Sciatic nerve (tissue), 2 donors: ENCODE measurements at places on chromosomes 6 and 20. TPM values are rescaled to one million over a fixed set of nuclear protein-coding genes. Genes with fewer than 3 reads are reported as not detected.

DNA sequence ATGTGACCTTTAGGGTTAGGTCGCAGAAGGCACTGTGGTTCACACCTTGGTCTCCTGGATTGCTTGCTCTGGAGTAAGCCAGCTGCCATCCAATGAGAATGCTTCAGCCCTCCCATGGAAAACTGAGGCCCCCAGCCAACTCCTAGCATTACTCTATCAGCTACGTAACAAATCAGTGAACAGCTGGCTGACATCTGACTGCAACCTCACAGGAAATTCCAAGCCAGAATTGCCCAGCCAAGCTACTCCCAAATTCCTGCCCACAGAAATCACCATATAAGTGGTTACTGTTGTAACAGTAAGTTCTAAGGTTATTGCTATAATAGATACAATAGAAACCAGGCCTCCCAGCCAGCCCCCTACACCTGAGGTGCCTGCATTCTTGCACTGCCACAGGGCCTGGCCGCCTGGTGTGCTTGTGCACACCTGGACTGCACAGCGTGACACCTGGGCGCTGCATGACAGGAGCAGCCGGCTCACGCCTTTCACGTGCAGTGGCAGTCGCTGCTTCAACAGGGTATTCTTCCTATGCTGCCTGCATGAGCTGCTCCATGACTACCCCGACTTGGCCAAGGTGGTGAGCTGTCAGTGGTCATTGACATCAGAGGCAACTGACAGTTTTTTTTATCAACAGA is 429.7 kb upstream of the RUNX2 start:
- no peak for DNase-seq

GRCh38 chr6:137738931-137739504 is 128.0 kb upstream of the TNFAIP3 start:
- no peak for DNase-seq

GRCh38 chr20:51641866-51642265 is 99.3 kb upstream of the NFATC2 start:
- no peak for DNase-seq

DNA sequence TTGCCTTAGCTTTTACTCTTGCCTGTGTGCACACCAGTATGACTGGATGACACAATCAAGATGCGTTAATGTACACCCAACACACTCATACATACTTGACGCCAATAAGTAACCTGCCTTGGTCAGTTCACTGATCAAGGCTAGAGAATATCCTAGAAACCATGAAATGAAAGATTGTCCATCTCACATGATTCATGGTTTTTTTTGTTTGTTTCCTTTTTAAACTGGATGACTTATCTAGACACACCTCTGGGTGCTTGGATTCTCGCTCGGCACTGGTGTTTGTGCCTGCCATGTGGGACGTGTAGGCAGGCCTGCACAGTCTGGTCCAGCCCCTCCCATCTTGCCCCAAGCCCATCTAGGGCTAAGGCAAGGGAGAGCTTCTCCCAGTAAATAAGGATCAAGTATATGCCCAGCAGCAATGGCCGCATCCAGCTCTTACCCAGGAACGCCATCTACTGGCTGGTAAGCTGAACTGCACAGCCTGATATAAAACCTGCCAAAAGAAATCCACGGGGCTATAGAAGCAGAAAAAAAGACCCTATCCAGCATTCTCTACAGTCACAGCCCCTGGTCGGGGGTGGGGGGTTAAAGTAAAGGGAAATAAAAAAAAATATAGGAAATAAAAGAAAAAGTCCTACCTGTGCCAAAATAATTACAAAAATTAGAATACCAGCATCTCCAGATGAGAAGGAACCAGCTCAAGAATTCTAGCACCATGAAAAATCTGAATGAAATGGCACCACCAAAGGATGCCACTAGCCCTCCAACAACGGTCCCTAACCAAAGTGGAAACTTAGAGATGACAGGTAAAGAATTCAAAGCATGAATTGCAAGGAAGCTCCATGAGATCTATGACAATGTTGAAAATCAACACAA is 73.3 kb downstream of the OTOR start:
- no peak for DNase-seq

GRCh38 chr20:7358670-7359069 is 581.6 kb downstream of the HAO1 start:
- no peak for DNase-seq

DNA sequence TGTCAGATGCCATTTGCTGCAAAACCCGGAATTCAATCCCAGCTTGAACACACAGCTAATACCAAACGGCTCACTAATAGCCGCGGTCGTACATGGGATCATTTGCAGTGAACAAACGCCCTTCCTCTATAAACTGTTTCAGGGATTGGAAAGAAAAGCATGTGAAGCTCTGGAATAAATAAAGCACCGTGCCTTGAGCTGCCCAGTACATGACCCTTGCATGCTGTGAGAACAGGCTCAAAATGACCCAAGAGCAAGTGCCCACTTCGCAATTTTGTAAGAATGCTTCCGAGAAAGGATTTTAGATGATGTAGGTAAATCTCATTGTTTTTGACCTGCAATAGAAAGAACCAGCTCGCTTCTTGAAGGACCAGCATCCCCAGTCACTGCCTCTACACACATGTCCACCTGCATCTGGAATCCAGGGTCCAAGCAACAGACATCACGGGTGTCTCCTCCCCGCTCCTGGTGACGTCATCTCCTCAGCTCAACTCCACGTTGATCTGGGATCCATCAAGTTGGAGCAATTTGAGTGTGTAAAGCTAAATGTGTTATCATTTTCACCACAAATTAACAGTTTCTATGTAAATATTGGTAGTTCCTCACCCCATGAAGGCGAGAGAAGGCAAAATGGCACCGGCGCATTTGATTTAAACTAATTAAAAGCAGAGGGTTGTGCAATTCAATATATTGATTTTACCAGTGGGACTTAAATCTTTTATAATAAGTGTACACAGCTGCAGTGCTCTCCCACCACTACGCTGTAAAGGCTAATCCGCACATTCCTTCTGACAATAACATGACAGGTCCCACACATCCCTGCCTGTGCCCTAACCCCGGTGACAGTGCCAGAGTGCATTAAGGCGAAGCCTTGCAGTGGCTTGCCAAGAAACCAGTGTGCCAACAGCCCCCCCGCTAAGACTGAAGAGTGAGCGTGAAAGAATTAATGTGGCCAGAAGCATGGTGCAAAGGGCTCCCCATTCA is 6.2 kb downstream of the BMP7 start:
- DNase-seq, result no peak

DNA sequence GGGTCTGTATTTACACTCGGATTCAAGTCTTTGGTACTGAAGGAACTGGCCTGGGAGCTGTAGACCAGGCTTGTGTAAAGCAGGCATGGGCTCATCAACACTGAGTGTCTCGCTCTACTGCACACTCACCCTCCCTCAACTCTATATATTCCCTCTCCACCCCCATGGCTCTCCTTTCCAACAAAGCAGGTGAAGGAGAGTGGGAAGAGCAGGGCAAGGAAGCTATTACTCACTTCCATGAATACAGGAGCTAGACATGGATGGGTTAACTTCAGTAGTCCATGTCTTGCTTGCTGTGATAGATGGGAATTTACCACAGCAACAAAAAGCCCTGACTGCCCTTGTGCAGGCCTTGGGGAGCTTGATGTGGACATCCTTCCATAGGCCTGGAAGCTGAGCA is 20.7 kb upstream of the SLC2A12 start:
- DNase-seq, result no peak

DNA sequence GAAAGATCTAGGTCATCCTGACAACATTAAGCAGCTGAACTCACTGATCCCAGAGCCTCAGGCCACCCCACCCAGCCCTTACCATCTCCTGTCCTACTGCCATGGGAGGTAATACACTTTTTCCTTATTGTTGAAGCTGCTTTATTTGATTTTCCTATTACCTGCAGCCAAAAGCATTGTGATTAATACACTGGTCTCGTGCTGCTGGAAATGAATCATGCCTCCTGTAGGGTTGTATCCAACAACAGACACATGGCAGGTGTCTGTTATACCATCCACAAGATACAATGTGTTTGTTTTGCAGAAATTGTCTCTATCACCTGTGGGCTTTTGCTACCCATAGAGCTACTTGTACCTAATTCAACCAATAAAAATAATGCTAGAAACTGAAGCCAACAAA is 34.2 kb downstream of the MYLIP start:
- DNase-seq, result no peak

- DNase-seq, result no peak
Measured at GRCh38 chr6:90425161-90425641, 128.6 kb upstream of the BACH2 start.

DNA sequence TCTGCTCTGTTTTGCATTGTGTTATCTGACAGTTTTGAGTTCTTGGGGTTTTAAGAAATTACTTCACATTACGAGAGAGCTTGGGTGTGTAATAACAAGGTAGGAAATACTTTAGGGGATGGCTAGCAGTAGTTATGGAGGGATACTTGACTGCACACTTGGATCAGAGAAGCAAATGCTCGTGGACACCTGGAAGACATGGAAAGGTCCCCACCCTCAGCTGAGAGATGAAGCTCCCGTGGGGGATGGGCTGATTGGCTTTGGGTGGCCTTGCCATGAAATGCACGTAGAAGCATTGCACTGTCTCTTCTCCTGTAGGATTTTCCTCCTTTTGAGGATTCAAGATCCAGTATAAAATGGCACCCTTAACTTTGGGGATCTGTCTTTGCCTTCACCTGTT is 61.5 kb upstream of the UNC93A start:
- no peak for DNase-seq

GRCh38 chr6:141153563-141153962 is 979.2 kb upstream of the GJE1 start:
- DNase-seq, result no peak

BFSP1 gene
- 0.98 TPM for total RNA-seq

OR10C1 gene
- total RNA-seq, result not detected

OR2H1 gene
- total RNA-seq, result not detected

RAE1 gene
- total RNA-seq, result 17.5 TPM

BEND6 gene
- total RNA-seq, result 4.4 TPM

KCNQ2 gene
- total RNA-seq, result not detected

TCF15 gene
- total RNA-seq, result 2.1 TPM

C20orf141 gene
- not detected for total RNA-seq

SLC32A1 gene
- not detected for total RNA-seq

PTK7 gene
- 11.0 TPM for total RNA-seq

CLDN20 gene
- 2.2 TPM for total RNA-seq

SPATA25 gene
- total RNA-seq, result 2.8 TPM

CUL9 gene
- 42.9 TPM for total RNA-seq
